Posterior vena cava (tissue), 2 donors: ENCODE measurements at places on chromosomes 7 and 10.

GRCh38 chr10:90865401-90865800 is 6.4 kb upstream of the RPP30 start:
- DNase-seq = no peak

DNA sequence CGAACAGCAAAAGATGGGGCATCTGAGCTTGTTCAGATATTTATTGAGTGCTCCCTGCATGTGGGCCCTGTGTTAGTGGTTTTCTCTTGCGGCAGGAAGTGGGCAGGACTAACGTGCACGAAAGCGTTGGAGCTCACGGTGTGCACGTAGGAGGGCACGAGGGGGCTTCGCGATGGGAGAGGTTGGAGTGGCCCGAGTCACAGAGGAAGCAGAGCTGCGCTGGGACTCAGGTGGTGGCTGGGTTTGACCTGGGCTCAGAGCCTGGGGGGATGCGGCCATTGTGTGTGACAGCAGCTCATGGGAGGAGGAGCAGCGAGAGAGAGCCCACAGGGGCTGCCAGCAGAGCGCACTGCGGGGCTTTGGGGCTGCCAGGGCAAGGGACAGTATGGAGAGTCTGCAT is 7.7 kb downstream of the ZSCAN25 start:
- DNase-seq = no peak

DNA sequence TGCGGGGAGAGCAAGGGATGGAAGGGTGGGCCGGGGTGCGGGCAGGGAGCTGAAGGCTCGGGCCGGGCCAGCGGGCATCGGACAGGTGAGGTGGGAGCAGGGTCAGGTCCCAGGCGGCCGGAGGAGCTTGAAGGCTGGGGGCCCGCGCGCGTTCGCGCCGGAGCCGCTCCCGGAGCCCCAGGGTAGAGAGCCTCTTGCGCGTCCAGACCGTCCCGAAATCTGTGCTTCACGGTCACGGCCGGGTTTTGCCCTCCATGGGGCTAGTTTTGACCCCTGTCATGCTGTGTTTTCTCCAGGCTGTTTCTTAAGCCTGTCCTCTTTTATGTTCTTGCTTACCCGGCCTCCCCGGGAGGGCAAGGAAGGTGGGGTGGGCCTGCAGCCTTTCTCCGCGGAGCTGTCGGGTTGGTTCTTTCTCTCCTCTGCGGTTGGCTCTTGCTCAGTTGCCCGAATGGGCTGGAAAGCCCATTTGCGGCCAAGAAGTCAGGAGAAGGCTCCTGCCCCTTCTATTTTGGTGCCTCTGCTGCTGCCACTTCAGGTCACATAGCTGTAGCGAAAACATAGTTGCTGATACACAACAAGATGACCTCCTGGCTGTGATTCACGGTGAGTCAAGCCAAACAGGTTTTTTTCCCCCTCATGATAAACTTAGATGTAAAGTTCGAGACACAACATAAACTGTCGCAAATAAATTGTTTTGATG is 650 bp downstream of the UBE2D1 start:
- DNase-seq = no peak

DNA sequence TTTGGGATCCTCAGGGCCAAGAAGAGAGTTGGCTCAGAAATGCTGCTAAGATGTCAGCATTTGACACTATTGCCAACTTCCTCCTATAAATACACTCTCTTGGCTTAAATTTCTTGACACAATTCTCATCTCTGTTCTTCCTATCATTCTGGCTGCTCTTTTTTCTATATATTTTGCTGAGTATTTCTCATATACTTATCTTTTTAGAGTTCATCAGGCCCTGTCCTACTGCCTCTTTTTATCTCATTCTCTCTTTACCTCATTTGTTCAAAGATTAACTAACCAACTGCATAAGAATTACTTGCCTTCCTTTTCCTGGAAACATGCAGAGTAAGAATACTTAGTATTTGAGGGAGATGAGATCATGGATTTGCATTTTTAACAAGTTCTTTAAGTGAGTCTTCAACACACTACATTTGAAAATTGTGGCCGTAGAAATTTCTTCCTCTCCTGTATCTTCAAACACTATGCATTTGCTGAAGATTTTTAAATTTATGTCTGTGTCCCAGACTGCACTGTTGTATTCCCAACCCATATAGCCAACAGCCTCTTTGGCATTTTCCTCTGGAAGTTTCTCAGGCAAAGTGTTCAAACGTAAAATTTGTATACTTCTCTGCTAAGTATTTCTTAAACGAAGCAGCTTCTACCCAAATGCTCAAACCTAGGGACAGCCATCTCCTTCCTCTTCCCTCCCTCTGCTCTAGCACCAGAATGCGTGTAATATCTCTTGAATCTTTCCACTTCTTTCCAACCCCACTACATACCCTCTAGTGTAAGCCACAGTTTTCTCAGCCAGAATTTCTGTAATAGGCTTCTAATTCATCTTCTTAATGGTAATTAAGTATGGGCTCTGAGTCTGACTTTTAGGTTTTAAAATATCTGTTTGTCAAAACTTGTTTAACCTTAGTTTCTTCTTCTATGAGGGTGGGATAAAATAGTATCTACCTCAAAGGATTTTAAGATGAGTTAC is 35.5 kb downstream of the ARL4A start:
- no peak for DNase-seq

DNA sequence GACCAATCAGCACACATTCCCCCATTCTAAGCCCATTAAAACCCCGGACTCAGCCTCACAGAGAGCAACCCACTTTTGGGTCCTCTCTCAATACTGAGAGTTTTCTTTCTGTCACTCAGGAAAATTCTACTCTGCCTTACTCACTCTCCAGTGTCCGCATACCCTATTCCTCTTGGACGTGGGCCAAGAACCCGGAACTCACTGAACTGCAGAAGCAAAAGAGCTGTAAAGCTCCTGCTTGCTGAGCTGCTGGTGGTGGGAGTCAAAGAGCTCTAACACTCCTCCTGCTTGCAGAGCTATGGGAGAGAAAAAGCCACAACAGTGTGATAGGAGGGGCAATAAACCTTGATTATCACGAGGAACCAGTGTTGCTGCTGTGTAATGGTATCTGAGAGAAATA is 386.9 kb downstream of the POM121L12 start:
- no peak for DNase-seq

- no peak for DNase-seq
Observed at GRCh38 chr10:93364966-93365365, 117.2 kb downstream of the MYOF start.

GRCh38 chr7:95530881-95531280 is 45.1 kb downstream of the ASB4 start:
- DNase-seq = no peak

GRCh38 chr10:126268013-126268920 is 120.0 kb downstream of the ADAM12 start:
- no peak for DNase-seq

GRCh38 chr10:28811639-28812349 is 134.5 kb downstream of the BAMBI start:
- no peak for DNase-seq

DNA sequence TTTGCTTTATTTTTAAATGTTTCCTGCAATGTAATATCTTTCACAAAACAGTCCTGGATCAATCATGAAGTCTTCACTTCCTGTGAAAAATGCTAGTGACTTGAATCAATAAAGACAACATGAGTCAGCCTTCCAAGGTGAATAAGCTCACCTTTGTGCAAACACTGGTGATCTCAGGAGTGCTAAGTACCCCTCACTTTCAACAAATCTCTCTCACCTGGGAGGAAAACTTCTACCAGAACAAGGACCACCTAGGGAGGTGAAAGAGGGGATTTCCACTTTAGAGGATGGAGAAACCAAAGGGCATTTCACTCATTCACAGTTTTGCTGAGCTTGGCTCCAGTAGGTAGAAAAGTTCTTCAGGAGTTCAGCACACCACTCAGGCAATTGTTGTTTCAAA is 64.8 kb downstream of the CALD1 start:
- DNase-seq = no peak

- DNase-seq = no peak
Observed at GRCh38 chr10:33937036-33937730, 602.7 kb upstream of the NRP1 start.

- no peak for DNase-seq
Observed at GRCh38 chr7:90579181-90579688, 16.9 kb upstream of the CDK14 start.

DNA sequence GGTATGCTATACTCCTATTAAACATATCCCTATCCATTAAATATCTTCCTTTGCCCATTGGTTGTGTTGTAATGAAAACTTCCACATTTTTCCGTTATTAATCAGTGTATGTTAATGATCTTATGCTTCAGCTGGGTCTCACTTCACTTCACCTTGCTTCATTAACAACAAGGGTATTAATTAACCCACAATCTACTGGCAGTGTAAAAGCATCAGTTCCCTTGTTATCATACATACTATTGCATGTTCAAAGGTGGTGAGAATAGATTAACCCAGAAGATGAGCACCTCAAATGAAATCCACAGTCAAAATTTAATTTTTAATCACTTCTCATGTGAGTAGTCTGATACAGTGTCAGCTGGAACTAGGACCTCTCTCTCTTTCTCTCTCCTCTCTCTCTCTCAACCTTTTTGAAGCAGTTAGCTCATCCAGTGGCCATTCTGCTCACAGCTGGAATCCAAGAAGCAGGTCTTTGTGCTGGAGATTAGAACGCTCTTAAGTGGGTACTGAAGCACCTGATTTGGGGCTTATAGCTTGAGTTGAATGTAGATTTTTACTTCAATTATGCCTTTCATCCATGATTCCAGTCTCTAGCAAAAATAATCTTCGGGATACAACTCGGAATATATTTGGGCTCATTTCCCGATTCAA is 172.3 kb downstream of the RAPGEF5 start:
- DNase-seq = no peak

DNA sequence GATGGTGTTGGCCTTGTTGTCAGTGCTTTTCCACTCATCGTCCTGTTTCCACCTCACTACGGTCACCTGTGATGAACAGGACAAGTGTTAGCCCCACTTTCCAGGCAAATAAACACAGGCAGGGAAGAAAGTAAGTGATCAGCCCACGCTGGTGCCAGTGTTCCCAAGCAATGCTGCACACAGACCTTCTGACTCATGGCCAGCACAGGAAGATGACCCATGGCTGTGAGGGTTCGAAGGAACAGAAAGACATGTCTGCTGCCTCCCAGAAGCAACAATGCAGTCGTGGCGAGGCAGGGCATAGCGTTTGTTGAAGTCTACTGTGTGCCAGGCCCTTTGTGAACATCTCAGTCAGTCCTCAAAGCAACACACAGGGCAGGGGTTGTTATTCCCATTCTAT is 35.7 kb downstream of the SLC29A3 start:
- no peak for DNase-seq

- peak; percentile 76 for DNase-seq
Observed at GRCh38 chr10:3141351-3142005, 31.1 kb downstream of the PITRM1 start.

- DNase-seq = peak; percentile 88
Observed at GRCh38 chr7:129169171-129169671, 19.2 kb upstream of the SMO start.

DNA sequence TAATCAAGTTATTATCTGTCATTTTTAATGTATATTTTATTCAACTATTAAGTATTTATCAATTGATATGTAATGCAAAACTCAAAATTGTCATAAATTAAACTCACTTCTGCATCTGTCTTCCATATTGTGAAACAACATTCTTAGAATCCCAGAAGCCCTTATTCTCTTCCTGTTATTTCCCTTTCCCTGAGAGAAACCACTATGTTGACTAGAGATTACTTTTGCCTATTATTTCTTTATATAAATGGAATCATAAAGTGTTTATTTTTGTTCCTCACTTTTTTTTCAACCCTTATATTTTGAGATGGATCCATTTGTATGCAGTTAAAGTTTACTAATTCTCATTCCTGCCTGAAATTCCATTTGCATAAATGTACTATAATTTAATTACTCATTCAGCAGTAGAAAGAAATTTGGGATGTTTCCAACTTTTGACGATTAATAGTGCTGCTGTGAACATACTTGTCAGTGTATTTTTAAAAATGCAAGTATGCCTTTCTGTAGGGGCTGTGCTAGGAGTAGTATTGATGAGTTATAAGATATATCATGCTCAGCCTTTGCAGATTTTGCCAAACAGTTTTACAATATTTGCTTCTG is 211.2 kb downstream of the SEMA3D start:
- no peak for DNase-seq

- no peak for DNase-seq
Observed at GRCh38 chr7:90625562-90625961, 29.4 kb downstream of the CDK14 start.

- DNase-seq = no peak
Observed at GRCh38 chr7:121084748-121085336, 96.3 kb downstream of the CPED1 start.

DNA sequence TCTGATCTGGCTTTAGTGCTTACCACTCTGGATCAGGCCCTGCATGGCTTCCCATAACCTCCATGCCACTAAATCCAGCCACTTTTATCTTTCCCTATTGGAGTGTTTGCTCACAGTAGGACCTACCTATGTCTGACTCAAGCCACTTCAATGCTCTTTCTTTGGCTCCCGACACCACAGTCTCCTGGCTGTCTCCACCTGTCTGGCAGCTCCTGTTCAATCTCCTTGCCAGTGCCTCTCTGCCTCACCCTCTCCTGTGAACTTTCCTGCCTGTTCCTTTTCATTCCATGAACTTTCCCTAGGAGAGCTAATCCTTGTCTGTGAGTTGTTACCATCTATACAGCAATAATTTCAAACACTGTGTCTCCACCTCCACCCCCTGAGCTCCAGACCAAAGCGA is 82.6 kb upstream of the UCN3 start:
- no peak for DNase-seq

DNA sequence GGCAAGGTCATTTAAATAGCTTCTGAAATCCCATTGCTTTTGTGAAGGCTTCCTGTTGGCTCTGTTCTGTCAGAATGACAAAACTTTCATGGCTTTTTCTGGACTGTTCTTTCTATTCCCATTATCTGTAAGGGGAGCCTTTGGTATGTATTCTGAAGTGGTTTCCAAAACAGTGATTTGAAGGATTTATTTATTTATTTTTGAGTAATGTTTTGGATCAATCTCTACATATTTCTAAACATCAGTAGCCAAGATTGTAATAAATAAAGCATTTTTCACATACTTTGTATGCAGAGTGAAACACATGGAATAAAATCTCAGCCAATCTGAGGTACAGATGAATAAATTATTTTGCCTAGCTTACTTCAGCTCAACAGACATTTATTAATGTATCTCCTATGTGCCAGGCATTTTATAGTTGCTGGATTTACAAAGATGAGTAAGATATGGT is 121.1 kb downstream of the BBS9 start:
- DNase-seq = no peak

GRCh38 chr7:825386-825785 is 6.9 kb upstream of the SUN1 start:
- no peak for DNase-seq

DNA sequence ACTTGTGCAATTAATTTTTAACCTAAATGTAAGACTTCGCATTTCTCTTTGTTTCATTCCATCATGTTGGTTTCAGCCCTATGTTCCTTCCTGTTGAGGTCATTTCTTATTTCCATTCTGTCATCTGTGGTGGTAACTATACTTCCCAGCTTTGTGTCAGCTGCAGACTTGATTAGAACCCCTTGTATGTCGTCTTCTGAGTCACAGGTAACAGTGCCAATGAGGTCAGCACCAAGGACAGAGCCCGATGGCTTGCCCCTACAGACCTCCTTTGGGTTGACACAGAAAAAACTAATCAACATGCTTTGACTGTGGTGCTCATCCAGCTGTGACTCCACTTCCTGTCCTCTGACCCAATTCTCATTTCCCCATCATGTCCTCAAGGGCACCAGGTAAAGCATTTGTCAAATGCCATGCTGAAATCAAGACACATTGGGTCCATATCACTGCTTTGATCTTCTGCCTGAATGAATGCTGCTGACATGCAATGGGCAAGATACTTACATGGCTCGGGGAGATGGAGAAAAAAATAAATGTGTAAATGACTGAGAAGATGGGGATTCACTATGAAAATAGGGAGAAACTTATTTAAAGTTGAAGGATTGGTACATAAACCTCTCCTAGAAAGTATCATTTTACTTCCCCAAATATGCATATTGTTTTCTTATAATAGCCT is 25.6 kb upstream of the CRTAC1 start:
- DNase-seq = no peak
